Left lung (tissue), 14 donors: ENCODE measurements at places on chromosomes 1 and 21.
A peak's percentile ranks its signal among the peaks of the same experiment; 100 is the strongest.

GRCh38 chr1:101859941-101860340 lies 136.8 kb downstream of the OLFM3 start:
- no peak overlapping the region for H3K4me3 ChIP-seq
- no peaks in the 10 kb centered on the region for H3K36me3 ChIP-seq
- H3K4me1 ChIP-seq = no peaks in the 10 kb centered on the region
- DNase-seq = no peak

DNA sequence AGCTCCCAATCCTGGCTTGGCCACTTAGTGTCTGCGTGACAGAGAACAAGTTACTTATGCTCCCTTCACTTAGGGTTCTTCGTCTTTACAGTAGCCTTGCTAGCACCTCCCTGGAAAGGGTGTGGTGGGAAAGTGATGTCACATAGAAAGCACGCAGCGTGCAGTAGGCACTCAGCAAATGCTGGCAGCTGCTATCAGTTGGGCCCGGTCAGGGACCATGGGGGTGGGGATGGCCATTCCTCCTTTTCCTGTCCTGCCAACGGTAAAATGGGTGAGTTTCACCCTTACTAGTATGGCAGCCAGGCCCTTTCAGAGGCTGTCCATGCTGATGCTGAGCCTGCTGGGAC lies 6.2 kb upstream of the KCNA10 start:
- no peak for DNase-seq
- no peaks in the 10 kb centered on the region for H3K4me1 ChIP-seq
- no peak overlapping the region for H3K4me3 ChIP-seq
- peaks cover 73% of the 10 kb centered on the region for H3K27me3 ChIP-seq
- no peak overlapping the region for H3K27ac ChIP-seq

- DNase-seq = peak; percentile 78
- H3K27me3 ChIP-seq = no peaks in the 10 kb centered on the region
- peaks cover 9% of the 10 kb centered on the region for H3K4me1 ChIP-seq
- H3K36me3 ChIP-seq = no peaks in the 10 kb centered on the region
Observed at GRCh38 chr1:244050014-244050834, 859 bp upstream of the ZBTB18 start.

DNA sequence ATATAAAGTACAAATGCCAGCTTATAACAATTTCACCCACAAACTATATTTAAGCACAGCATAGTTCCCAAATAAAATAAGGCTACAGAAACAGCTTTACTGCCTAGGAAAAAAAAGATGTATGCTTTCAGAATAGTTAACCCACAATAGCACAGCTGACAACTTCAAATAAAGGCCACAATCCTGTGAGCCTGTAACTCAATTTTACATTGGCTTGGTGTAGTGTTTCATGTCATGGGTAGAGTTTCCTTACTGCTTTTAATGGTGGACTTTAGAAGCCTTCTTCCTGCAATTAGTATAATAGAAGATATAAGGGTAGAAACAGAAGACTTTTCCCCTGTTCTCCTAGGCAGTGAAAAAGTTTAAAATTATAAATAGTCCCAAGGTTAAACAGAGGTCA lies 44.3 kb upstream of the ZC3H11B start:
- H3K4me3 ChIP-seq = no peak overlapping the region
- no peak overlapping the region for H3K27ac ChIP-seq
- DNase-seq = no peak
- H3K4me1 ChIP-seq = no peaks in the 10 kb centered on the region
- no peaks in the 10 kb centered on the region for H3K36me3 ChIP-seq
